GM03348 (cell line): ENCODE measurements at places on chromosomes 4 and X.

DNA sequence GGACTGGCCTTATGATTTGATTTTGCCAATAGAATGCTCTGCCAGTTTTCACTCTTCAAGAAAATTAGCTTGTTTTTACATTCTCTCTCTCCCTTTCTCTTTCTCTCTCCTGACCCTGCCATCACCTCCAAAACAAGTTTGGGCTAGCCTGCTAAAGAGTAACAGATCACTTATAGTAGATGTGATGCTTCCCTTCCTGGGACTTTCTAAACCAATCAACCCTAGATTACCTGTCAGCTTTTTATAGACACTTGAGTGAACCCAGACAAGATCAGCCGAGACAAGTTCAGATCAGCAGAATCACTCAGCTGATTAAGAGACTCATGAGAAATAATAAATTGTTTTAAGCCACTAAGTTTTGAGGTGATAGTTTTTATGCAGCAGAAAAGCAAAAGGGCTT, 521.2 kb downstream of the ANKRD50 start:
- DNase-seq: no peak

DNA sequence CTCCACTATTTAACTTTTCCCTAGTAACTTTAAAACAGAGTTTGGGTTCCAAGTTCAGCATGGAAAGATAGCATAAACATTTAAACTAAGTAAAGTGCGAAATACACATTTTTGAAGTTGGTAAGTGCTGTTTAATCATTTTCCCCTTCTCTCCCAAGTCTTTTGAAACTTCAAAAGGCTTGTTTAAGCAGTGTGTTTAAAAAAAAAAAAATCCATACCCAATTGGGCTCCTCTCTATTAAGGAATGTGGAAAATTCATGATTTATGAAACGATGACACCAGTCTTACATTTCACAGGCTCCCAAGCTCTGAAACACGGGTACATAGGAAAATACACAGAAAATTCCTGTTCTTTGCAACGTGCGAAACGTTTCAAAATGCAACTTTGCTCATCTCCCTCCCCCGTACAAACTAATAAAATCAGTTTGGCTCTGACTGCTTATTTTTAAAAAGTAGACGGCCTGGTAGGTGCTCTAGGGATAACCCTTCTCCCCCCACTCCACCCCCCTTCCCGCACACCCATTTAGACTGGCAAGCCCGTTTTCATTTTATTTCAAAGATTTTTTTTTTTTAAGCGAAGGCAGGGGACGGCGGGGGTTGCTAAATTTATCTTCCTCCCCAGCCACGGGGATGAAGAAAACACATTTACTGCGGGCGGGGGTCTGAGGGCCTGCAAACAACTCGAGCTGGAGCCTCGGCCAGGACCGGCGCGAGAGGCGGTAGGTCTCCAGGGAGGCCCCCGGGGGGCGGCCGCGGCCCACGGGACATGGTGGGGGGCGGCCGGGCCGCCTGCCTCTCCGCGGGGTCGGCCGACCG, 786 bp upstream of the ZFX start:
- DNase-seq: peak; percentile 39

- no peak for DNase-seq
Observed at GRCh38 chrX:44245733-44246132, 97.7 kb downstream of the EFHC2 start.

GRCh38 chrX:31591355-31591754, 519.5 kb upstream of the FTHL17 start:
- no peak for DNase-seq

- DNase-seq: no peak
Observed at GRCh38 chrX:119895843-119896326, at the start of gene AKAP14. TSS of gene AKAP14 (plus strand) at chrX:119895893. CDS start at chrX:119903224, 7,331 bp downstream.

GRCh38 chrX:14896273-14896672, 23.1 kb downstream of the MOSPD2 start:
- DNase-seq: no peak

DNA sequence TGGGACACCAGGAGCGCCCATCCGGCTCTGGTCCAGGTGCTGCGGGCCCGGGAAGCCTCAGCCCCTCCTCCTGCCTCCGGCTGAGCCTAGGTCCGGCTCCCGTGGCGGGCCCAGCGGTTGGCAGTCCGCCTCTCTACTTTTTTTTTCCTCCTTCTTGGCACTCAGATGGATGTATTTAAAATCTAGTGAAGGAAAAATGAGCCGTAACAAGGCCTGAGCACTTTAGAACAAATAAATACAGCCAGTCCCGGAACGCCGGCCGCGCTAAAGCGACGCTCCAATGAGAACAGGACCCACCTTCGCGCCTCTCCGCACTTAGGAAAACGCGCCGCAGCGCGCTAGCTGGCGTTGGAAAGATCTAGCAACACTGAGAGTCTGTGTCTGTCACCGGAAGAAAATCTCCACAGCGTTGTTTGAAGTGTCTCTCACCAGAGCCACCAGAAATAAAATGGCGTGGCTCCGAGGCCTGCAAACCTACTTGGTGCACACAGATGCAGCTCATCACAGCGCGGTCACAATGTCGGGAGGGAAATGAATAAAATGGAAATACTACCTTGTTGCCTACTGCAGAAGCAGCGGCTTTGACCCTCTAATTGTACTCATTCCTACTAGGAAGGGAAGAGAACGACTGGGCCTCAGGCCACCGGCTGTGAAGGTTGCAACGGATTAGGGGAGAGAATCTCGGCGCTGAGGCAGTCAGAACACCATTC, 4.7 kb downstream of the NEUROG2 start:
- DNase-seq: no peak

GRCh38 chr4:42466273-42466844, 69.1 kb downstream of the SHISA3 start:
- no peak for DNase-seq

DNA sequence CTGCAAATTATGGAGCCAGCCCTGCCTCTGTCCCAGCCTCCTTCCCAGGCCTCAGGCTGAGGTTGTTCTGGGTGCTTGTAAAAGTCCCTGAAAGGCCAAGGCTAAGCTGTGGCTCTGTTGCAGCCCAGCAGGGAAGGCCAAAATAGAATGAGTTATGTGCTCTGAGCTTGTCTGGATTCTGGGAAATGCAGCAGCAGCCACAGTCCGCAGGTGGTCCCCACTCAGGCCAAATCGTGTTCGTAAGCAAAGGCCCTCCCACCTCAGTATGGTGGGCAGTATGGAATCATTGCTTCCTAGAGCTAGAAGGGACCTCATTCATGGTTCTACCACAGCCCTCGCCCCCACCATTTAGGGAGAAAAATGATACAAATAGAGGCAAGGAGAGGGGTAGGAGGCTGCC, 4.7 kb upstream of the TCEAL1 start:
- no peak for DNase-seq

- DNase-seq: no peak
Observed at GRCh38 chrX:153637121-153638040, 9.6 kb upstream of the DUSP9 start.

GRCh38 chr4:106618956-106619355, 250.4 kb upstream of the GIMD1 start:
- no peak for DNase-seq

- DNase-seq: no peak
Observed at GRCh38 chr4:169098532-169098931, 88.5 kb upstream of the CBR4 start.

GRCh38 chr4:2041239-2042130, 17.6 kb upstream of the NAT8L start:
- DNase-seq: peak; percentile 97

DNA sequence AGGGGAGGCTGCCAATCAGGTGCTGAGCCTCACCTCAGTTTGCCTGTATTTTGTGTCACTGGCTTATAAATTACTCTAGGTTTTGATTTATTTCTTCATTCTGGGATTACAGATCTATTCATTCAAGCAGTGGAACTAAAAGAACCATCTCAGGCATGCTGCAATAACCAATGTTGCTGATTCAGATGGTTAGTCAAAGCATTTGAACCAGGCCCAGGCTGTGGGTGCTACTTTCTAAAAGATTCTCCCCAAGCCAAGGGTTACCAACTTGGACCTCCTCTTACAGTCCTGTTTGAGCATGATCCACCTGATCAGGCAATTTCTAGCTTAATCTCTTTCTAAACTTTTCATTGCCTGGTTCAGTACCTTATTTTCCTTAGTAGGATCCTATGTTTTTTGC, 67.2 kb downstream of the TMEM131L start:
- DNase-seq: peak; percentile 33

- peak; percentile 73 for DNase-seq
Observed at GRCh38 chrX:16185725-16186136, 18.4 kb downstream of the MAGEB17 start.

DNA sequence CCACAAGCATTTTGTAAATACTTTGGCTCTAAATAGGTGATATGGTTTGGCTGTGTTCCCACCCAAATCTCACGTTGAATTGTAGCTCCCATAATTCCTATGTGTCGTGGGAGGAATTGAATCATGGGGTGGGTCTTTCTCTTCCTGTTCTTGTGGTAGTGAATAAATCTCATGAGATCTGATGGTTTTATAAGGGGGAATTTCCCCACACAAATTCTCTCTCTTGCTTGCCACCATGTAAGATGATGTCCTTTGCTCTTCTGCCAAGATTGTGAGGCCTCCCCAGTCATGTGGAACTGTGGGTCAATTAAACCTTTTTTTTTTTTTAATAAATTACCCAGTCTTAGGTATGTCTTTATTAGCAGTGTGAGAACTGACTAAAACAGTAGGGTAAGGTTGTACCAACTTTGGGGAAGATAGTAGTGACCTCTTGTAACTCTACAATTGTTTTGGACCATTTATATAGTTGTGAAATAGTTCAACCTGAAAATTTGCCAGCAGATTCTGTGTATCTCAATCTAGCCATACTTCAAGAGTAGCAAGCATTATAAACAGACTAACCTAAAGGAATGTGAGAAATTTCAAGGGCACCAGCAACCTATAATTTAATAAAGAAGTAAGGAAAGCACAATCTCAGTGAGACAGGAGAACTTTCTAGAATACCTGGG, 727.8 kb downstream of the GRID2 start:
- no peak for DNase-seq

DNA sequence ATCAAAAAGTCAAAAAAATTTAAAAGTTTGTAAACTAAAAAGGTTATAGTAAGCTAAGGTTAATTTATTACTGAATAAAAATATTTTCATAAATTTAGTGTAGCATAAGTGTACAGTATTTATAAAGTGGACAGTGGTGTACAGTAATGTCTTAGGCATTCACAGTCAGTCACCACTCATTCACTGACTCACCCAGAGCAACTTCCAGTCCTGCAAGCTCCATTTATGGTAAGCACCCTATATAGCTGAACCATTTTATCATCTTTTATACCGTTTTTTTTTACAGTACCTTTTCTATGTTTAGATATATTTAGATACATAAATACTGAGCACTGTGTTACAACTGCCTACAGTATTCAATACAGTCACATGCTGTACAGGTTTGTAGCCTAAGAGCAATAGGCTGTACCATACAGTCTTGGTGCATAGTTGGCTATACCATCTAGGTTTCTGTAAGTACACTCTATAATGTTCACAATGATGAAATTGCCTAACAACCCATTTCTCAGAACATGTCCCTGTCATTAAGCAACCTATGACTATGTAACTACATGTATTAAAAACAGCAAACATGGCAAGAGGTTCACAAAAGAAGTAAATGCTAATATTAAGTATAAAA, 18.6 kb downstream of the ACSL4 start:
- peak; percentile 11 for DNase-seq

GRCh38 chr4:185201977-185202962, 1.5 kb downstream of the CFAP97 start:
- no peak for DNase-seq
